ENCODE measurements at places on chromosomes 11 and 22.

DNA sequence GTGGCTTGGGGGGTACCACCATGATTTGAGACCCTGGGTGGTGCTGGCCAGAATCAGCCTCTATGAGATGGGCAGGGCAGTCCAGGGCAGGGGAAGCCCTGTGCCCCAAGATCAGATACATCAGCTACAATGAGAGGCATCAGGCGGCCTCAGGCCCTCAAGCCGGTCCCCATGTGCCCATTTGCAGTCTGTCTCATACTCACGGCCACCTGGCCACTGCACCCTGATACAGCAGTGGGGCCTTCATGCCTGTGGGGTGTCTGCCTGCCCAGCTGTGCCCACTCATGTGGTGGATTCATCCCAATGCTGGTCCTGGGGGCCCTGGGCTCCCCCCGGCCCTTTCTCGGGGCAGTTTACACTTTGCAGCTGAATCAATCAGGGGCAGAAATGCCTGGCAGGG lies 42.4 kb upstream of the KCNQ1OT1 start:
- no peak for DNase-seq

- DNase-seq = no peak
Measured at GRCh38 chr11:46106530-46107407, 14.5 kb downstream of the PHF21A start.

GRCh38 chr22:24069721-24070120 lies 58.6 kb downstream of the CABIN1 start:
- no peak for DNase-seq

- DNase-seq = no peak
Measured at GRCh38 chr11:76268498-76268897, 62.2 kb upstream of the WNT11 start.

GRCh38 chr22:50719814-50720300 lies 18.1 kb upstream of the ACR start:
- DNase-seq = no peak

DNA sequence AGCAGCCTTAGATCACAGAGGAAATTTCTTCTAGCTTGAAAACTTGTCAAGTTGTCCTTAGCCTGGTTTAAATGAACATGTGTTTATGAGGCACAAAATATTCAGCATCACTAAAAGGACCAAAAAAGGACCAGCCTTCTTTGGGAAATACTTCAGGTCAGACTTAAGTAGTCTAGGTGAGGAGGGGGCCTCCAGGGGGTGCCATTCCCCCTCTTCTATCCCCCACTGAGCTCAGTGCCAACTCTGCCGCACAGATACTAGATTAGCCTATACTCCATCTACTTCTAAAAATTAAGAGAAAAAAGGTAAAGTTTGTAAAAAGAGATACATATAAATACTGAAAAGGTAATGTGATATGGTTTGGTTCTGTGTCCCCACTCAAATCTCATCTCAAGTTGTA lies 20.6 kb downstream of the CLTCL1 start:
- DNase-seq = no peak

GRCh38 chr11:117538263-117539135 lies 210.8 kb downstream of the CEP164 start:
- no peak for DNase-seq

GRCh38 chr11:85758480-85759039 lies 52.4 kb downstream of the SYTL2 start:
- no peak for DNase-seq

GRCh38 chr11:122179961-122180834 lies 64.2 kb upstream of the BLID start:
- DNase-seq = peak; percentile 60

GRCh38 chr11:35419830-35420333 lies 524 bp upstream of the SLC1A2 start:
- no peak for DNase-seq

DNA sequence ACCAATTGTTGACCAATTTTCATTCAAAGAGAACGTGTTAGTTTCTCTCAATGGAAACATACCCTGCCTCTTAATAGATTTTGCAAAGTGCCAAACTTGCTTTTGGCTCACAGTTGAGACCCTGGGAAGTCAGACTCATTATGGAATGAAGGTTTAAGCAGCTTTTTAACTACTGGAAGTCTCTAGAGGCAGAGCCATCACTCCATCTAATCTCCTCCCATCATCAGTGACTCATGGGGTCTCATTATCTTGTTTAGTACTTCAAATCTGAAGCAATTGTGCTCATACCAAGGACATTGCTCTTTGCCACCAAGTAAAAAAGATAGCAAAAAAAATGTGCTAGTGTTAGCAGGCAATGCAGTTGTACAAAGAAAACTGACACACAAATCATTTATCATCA lies 537.1 kb upstream of the LRRC4C start:
- DNase-seq = no peak

GRCh38 chr22:31972180-31972579 lies 27.8 kb downstream of the YWHAH start:
- no peak for DNase-seq

- no peak for DNase-seq
Measured at GRCh38 chr11:14423633-14424032, 64.7 kb upstream of the RRAS2 start.

GRCh38 chr11:87447606-87448005 lies 409.9 kb downstream of the TMEM135 start:
- no peak for DNase-seq

DNA sequence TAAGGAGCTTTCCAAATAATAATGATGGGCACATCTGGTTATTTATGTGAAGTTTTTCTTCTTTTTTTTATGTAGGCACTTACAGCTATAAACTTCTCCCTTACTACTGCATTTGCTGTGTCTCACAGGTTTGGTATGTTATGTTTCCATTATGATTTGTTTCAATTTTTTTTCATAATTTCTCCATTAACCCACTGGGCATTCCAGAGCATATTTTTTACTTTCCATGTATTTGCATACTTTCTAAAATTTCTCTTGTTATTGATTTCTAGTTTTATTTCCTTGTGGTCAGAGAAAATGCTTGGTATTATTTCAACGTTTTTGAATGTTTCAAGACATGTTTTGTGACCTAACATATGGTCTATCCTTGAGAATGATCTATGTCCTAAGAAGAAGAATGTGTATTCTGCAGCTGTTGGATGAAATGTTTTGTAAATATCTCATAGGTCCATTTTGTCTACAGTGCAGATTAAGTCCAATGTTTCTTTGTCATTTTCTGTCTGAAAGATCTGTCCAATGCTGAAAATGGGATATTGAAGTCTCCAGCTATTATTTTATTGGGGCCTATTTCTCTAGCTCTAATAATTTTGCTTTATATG lies 362.1 kb downstream of the DDX10 start:
- DNase-seq = no peak

DNA sequence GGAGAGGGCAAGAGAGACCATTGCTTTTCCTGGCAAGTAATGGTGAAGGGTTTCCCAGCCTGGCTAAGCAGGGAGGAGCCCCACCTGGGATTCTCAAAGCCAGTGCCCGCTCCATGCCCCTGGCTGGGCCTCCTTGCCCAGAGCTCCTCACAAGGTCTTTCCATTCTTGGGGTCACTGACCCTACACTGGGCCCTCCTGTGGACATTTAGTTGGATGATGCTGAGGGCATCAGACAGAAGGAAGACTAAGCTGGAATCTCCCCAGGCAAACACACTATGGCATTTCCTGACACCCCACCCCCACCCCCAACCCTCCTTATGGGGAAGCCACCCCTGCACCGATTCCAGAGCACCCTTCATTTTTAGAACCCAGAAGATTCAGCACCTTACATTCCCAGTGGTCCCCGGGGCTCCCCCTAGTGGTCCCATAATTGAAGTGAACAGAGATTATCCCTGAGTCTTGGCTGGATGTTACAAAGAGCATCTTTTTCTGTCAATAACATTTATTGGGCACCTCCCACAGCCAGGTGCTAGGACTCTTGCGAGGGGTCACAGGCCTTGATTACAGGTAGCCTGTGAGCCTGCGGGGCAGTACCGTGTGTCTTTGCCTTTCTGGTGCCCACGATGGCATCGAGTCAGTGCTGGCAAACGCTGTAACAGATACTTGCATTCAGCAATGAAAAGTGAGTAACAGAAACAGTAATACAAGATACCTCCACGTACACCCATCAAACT lies 548.5 kb downstream of the BUD13 start:
- peak; percentile 25 for DNase-seq

- peak; percentile 34 for DNase-seq
Measured at GRCh38 chr11:128361451-128362020, 225.8 kb downstream of the ETS1 start.

All from HTR-8/SVneo (cell line).